Neural cell (in vitro differentiated cells): ENCODE measurements at places on chromosomes 5 and 9. TPM values are rescaled to one million over a fixed set of nuclear protein-coding genes. Genes with fewer than 3 reads are reported as not detected.

WNT8A gene
- polyA plus RNA-seq = 0.26 and 0.60 TPM in 2 replicates

OMD gene
- polyA plus RNA-seq = not detected in 2 replicates

ECSCR gene
- not detected in 2 replicates for polyA plus RNA-seq

DOCK2 gene
- 0.15 TPM in 1 of 2 replicates, not detected in the other for polyA plus RNA-seq
